OCI-M1 (cell line): ENCODE measurements at places on chromosomes 7 and 10.

GRCh38 chr10:104340641-104341040 lies 2.4 kb upstream of the ITPRIP start:
- peak; percentile 87 for DNase-seq

DNA sequence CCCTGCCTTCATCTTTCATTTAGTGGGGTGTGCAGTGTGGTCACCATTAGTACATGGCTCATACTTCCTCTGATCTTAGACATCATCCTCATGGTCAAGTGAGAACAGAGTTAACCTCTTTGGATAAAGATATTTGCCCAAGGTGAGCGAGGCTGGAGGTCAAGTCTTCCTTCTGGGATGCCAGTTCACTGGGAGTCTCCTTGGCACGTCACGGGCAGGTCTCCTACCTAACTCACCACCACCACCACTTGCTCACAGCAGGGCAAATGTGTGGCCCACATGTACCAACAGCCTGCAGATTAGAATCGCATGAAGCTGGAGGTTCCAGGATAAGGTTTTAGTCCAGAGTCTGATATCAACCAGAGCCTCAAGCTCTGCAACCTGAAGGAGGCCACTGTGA lies 164.6 kb downstream of the USP6NL start:
- DNase-seq = no peak

- DNase-seq = no peak
Measured at GRCh38 chr7:22561895-22562593, 62.1 kb upstream of the STEAP1B start.

DNA sequence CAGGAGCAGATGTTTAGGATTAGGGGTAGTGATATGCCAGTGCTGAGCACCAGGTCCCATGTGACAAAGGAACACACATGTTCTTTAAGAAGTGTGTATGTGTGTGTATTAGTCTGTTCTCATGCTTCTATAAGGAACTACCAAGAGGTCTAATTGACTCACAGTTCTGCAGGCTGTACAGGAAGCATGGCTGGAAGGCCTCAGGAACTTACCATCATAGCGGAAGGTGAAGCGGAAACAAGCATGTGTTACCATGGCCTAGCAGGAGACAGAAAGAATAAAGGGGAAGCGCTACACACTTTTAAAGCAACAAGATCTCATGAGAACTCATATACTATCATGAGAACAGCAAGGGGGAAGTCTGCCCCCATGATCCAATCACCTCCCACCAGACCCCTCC lies 22.8 kb upstream of the PDZD8 start:
- DNase-seq = no peak

GRCh38 chr10:116253716-116254115 lies 19.3 kb downstream of the GFRA1 start:
- DNase-seq = no peak

- peak; percentile 59 for DNase-seq
Measured at GRCh38 chr10:100858261-100858660, 54.5 kb upstream of the SLF2 start.
